ENCODE measurements at places on chromosomes 5 and 9.

DNA sequence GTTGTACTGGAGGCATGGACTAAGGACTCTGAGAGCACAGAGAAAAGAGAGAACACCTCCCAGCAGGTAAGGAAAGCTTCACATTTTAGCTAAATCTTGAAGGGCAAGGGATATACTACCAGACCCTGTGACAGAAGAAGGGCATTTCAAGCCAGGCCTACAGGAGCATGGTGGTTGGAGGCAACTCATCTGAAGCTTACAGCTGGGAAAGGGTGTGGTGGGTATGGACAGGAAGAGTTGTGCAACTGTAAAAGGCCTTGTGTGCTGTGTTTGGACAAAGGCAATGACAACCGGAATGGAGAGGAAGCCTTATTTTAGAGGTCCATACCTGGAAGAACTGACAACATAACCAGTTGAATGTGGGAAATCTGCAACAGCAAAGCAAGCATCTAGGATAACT is 31.2 kb downstream of the NIPSNAP3B start:
- DNase-seq, result no peak

DNA sequence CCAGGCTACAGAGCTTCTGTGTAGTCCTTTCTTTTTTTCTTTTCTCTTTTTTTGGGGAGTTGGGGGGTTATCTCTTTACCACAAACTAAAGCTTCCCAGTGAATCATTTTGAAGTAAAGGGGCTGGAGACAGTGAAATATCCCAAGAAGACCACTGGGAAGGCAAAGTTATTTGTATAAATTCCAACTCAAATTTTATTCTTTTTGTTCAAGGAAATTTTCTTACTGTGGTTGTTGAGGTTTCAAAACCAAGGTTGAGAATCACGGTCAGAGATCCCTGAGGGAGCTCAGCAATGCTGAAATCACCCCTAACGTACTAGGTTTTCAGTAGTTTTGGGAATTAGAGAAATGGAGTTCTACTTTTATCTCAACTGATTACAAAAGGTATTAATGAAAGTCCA is 175.7 kb downstream of the ARHGEF28 start:
- DNase-seq, result no peak

GRCh38 chr9:91146391-91147019 is 215.2 kb downstream of the AUH start:
- DNase-seq, result no peak

DNA sequence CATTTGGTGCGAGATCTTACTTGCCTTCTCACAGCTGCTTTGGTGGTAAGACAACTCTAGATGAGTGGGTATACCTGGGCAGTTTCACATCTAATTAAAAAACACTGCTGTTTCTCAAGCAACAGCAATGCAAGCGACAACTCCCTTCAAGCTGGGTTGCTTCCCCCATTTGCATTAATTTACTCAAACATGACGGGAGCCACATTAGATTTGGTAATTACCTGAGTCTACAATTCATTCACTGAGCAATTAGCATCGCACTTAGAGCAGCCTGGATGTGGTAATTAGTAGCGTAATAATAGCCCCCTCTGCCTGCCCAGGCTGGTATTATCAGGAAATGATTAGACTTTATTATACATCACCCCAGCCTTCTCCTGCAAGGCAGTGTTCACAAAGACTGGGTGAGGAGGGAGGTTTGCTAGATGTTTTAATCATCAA is 73.4 kb downstream of the FBXO38 start:
- no peak for DNase-seq

- DNase-seq, result no peak
Observed at GRCh38 chr5:19369048-19369447, 619.0 kb downstream of the CDH18 start.

DNA sequence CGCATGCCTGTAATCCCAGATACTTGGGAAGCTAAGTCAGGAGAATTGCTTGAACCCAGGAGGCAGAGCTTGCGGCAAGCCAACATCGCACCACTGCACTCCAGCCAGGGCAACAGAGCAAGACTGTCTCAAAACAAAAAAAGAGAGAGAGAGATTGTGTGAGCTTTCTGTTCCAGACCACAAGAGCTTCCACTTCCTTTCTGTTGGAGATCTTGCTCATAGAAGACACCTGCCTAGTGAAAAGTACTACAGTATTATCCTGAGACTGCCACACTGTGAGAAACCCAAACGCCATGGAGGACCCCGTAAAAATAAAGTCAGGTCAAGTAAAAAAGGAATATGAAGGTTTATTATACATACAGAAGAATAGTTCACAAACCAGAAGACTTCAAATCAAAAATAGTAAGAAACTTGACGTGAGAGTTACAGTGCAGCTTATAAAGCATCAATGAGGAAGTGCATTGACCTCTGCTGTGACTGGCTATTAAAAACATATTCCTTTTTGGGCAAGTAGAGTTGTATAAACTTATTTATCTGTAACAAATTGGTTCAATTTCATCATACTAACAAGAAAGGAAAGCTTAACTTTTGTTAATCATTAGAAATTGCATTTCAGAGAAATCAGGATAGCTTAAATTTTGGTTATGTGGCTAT is 4.3 kb upstream of the EMB start:
- DNase-seq, result no peak

DNA sequence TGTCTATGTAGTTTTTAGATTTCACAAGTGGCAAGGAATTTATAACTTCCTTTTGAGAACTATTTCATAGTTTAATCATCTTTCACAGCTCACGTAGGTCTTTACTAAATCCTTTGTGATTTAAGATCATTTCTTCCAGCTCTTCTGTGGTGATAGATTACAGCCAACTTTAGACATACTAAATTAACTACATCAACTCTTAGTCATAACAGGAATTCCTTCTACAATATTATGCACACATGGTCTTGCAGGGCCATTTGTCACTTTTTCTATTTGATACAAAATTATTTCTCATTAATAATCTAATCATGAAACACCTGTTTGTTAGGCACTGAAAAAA is 208.4 kb downstream of the PDE4D start:
- no peak for DNase-seq

- DNase-seq, result no peak
Observed at GRCh38 chr9:115058684-115059315, 59.2 kb downstream of the TNC start.

DNA sequence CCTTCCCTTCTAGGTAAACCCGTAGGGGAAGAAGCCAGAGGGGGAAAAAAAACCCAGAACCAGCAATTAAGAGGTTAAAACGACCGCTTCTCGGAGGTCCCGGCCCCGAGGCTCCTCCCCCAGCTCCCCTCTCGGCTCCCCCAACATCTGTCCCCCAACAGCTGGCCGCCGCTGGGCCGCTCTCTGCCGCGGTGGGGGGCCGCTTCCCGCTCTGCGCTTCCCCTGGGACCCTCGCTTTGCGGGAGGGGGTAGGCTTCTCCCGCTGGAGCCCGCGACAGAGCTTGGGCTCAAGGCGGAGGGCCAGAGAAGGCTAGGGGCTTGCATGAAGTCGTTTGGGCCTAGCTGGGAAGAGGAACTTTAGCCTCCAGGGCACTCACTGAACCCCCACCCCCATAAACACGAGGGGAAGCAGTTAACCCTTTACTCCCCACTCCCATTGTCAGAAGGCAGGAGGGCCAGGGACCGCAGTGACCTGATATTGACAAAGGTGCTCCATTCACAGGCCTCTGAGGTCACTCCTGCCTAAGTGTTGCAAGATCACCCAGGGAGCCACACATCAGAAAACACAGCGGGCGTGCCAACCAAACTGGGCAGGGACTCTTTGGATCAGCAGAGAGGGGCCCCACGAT is 7.5 kb downstream of the LHX6 start:
- no peak for DNase-seq

GRCh38 chr9:110129425-110129824 is 78.5 kb downstream of the C9orf152 start:
- no peak for DNase-seq

DNA sequence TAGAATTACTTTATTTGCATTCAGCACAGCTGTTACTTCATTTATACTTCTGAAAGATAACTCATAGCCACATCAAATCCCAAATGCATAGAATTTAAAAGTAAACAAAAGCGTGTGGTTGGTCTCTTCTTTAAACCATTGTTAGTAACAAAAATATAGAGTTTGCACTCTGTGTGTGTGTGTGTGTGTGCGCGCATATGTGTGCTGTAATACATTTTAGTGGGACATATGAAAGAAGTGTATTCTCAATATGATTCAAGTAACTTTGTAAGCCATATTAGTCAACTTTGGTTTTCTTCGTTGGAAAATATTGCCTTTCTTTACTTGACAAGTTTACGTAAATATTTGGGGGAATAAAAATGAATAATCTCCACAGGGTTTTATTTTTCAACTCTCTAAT is 106.1 kb upstream of the PRRC1 start:
- DNase-seq, result no peak

DNA sequence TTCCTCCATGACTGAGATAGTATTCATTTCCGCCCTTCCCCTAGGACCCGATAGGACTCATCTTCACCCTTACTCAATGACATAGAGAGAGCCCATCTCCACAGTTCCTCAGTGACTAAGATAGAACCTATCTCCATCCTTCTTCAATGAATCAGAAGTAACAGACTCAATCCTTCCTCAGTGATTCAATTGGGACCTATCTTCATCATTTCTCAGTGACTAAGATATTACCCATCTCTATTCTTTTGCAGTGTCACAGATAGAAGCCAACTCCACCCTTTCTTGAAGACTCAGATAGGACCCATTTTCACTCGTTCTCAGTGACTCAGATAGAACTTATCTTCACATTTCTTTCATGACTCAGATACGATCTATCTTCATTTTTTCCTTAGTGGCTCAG is 164.6 kb downstream of the FBXO4 start:
- no peak for DNase-seq

GRCh38 chr5:5634817-5635216 is 212.3 kb downstream of the ICE1 start:
- DNase-seq, result no peak

DNA sequence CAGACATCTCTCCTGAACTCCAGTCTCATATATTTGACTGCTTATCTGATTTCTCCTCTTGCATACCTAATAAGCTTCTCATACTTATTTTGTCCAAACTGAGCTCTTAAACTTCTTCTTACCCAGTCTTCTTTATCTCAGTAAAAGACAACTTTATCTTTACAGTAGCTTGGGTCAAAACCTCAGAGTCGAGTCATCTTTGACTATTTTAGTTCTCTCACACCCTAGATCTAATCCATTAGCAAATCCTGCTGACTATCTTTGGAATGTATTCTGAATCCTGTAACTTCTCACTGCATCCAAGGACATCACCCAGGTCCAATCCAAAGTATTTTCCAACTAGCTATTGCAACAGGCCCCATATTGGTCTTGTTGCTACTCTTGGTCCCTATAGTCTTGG is 11.8 kb upstream of the JAK2 start:
- no peak for DNase-seq

- no peak for DNase-seq
Observed at GRCh38 chr5:145941448-145942130, 5.2 kb downstream of the SH3RF2 start.

- no peak for DNase-seq
Observed at GRCh38 chr5:126014676-126015075, 408.5 kb upstream of the GRAMD2B start.

DNA sequence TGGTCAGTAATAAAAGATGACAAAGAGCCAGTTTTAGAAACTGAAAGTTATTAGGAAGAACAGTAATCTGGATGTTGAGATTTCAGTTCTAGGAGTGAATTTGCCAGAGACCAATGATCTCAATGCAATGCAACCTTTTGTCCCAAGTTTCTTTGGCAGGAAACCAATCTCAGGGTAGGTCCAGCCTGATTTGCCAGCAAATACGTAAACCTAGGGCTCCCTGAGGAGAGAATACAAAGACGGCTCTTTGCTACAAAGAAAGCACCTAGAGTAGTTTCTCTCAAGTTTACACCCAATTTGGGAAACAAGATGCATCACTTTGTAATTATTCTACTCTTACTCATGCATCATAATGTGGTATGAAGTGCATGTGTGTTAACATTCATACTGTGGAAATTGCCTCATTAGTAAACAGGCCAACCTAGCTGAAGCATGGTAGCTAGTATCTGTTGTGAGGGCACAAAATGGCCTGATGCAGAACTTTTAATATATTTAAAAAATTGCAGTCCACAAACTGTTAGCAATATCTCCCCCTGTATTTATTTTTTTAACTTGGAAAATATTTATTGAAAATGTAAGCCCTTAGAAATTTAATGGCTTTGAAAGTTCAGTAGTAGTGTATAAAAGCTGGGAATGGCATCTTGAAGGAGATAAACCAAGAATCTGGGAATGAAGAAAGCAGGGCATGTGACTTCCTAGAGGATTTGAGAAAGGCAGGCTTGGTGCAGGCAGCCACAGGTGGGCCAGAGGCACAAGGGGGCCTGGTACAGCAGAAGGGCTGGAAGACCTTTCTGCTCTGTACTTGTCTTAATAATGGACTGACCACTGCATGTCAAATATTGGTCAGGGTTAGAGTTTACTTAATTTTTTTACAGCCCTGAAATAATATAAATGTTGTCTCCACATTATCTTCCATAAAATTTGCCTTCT is 59.5 kb downstream of the MAST4 start:
- peak; percentile 47 for DNase-seq

GRCh38 chr5:41445937-41446563 is 64.4 kb downstream of the PLCXD3 start:
- DNase-seq, result no peak

GRCh38 chr5:124140060-124140459 is 606.4 kb downstream of the ZNF608 start:
- no peak for DNase-seq

DNA sequence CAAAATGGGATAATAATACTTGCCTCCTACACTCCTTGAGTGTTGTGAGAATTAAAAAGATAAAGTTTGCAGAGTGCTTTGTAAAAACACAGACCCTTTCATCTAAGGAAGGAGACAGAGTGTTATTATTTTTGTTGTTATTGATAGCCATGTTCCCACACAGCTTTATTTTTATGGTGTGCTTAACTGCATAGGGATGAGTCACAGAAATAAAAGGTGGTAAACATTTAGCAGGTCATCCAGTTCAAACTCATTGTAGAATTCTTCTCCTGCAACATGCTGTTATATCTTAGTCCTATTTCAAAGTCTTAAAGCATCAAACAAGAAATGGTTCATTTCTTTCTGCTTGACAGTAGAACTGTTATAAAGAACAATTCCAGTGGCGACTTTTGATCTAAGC is 367.5 kb upstream of the ACTBL2 start:
- no peak for DNase-seq

DNA sequence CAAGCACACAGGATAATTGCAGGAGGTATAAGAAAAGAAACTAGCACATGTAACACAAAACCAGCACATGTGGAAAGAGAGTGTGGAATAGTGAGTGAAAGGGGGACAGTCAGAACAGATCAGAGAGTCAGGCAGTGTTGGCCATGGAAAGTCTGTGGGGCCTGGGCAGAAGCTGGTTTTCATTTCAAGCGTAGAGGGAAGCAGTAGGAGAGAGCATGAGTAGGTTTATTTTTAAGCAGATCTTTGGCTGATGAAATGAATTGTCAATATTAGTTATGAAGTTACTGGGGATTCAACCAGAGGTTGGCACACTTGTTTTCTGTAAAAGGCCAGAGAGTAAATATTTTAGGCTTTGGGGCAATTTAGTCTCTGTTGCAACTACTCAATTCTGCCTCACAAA is 283.1 kb downstream of the SMARCA2 start:
- no peak for DNase-seq

All from putamen (tissue), 1 donor.